ENCODE measurements at places on chromosomes 7 and 10.

GRCh38 chr7:133886797-133887196, 240.3 kb upstream of the LRGUK start:
- DNase-seq: no peak

GRCh38 chr10:113565364-113565763, 12.5 kb downstream of the HABP2 start:
- no peak for DNase-seq

- DNase-seq: no peak
These were observed 5.7 kb upstream of the ITIH2 start for GRCh38 chr10:7697426-7697825.

DNA sequence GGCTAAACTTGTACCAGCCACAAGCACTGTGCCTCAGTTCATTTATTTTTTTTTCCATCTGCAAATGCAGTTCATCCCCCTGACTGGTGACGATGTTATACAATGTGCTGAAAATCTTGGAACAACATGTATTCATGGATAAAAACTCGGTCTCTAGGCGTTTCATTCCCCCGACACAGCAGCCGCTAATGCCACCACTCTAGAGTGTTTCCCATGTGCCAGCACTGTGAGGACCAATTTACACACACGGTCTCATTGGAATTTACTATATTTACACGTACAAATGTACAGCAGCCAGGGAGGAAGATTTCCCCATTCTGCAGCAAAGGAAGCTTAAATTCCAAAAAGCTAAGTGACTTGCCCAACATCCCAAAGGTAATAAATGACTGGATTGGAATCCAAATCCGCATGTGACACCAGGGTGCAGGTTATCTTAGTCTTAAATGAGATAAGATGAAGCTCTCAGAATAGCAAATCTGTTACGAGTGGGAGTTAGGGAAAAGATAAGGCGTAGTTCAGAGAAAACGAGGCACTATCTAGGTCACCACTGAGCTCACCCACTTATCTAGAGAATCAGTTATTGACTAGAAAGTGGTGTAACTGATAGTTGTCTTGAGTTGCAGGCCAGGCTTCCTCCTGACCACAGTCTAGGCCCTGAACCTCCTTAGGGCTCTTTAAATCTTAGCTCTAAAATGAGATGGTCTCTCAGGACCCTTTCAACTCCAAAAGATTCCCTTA, 36.7 kb downstream of the FAM107B start:
- DNase-seq: no peak

DNA sequence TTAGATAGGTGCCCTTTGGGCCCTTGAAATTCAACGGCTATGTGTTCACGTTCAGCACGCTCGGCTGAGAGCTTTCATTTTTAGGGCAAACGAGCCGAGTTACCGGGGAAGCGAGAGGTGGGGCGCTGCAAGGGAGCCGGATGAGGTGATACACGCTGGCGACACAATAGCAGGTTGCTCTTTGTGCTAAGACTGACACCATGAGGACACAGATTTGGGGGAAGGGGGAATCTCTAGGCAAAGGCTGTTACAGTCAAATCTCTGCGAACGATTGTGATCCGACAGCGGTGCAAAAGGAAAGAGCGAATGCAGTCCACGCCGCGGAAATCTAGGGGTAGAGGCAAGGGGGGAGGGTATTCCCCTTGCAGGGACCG, 667 bp downstream of the KLLN start:
- no peak for DNase-seq

DNA sequence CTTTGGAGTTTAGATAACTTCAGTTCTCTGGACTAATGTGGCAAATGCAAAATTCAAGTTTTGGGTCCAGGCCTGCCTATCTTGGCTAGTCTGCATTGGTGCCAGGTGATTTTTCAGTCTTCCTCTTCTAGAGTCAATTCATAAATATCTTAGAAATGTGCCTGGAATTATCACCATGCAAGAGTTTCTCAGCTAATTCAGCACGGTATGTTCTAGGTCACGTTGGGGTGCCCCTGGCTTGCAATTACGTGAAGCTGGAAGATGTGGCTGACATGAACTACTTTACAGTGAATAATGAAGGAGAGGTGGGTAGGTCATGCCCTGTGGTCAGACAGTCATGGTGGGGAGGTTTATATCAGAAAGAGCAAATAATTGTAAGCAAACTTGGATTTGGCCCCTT, 25.0 kb downstream of the ZDHHC6 start:
- DNase-seq: no peak

Data from NCI-H2029 (cell line).